ENCODE measurements at places on chromosomes 4 and X. TPM values are rescaled to one million over a fixed set of nuclear protein-coding genes. Genes with fewer than 3 reads are reported as not detected.

GRCh38 chr4:13902146-13902545 is 274.6 kb upstream of the BOD1L1 start:
- no peak for DNase-seq
- H3K27ac ChIP-seq = no peak overlapping the region
- no peaks in the 10 kb centered on the region for H3K27me3 ChIP-seq
- H3K4me1 ChIP-seq = no peaks in the 10 kb centered on the region
- H3K4me3 ChIP-seq = no peak overlapping the region

DNA sequence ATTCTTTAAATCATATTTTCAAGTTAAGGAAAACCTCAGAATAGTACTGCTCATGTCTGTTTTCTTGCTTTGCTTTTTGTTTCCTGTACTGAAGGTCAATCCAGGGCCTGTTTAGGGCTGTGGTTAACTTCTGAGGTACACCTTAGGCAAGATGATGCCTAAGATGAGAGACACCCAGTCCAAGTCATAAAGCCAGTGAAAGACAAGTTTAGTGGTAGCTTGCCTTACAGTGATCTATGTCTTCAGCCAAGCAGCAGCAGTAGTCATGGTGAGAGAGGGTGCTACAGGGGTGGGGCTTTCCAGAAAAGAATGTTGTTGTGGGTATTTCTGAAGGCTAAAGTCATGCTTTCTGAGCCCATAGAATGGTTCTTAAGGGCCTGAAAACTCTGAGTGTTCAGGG is 173.7 kb downstream of the VSIG4 start:
- H3K4me1 ChIP-seq = no peaks in the 10 kb centered on the region
- no peaks in the 10 kb centered on the region for H3K27me3 ChIP-seq
- H3K27ac ChIP-seq = no peak overlapping the region

Gene FRMPD4
- total RNA-seq = not detected

Gene MAGEE1
- 3.4 TPM for total RNA-seq

Gene ASB12
- total RNA-seq = not detected

All from vagina (tissue), 2 donors.